ENCODE measurements at places on chromosomes 7 and 10.

DNA sequence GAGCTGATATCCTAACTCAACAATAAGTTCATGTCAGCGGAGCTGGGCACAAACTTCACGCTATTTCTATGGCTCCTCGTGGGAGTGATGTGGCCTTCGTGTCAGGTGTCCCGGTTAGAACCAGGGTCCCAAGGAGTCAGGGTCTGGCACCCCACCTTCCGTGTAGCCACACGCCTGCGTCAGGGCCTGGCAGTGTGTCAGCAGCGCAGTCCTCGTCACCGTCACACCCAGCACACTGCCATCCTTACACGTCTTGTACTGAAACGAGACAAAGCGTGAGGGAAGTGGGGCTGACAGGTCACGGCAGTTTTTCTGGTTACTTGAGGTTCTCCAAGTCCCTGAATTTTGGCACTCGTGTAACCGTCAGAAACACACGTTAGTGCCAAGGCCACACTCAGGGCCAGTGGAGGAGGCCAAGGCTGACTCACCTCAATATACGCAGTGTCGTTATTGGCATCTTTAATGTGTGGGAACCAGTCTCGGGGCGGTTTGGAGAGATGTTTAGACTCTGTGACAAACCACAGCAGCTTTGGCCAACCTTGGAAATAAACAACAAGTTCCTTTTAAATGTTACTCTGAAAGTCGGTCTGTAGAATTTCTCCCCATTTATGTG, 254.7 kb downstream of the ZMYND11 start:
- DNase-seq, result no peak

DNA sequence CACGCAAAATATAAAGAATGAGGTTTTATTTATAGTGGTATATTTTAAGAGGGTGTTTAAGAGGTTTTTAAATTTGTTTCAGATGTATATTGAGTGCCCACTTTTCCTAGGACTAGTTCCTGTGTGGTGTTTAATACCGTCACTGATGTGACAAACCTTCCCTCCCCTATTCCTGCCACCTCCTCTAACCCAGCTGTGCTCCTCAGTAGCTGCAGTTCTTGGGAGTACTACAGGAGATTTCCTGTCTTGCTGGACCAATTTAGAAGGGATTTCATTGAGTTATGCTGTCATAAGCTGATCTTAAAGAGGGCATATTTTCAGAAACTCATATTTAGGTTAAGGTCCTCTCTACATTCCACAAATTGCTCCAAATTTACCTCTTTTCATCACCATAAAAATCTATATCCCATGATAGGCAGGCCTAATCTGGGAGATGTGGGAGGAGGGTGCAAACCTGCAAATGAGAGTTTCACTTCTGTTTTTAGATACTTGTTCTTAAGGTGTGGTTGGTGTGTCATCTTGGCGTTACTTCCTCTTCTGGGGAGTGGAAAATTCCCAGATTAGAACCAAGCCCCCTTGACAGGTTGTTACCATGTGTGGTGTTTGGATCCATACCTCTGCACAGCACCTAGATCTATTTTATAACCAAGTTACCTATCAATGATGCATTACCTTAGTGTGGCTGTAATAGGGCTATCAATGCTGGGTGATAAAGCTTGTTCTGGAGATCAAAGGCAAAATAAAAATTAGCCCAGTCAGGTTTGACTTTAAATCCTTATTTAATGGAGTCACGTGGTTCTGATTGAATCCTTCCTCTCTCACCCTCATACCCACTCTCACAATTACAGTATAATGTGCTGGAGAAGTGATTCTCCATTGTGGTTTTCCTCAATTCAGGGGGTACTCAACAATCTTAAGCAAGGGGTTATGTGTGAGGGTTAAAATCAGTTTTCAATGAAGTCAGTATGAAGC, 141.1 kb downstream of the CDK14 start:
- DNase-seq, result no peak

DNA sequence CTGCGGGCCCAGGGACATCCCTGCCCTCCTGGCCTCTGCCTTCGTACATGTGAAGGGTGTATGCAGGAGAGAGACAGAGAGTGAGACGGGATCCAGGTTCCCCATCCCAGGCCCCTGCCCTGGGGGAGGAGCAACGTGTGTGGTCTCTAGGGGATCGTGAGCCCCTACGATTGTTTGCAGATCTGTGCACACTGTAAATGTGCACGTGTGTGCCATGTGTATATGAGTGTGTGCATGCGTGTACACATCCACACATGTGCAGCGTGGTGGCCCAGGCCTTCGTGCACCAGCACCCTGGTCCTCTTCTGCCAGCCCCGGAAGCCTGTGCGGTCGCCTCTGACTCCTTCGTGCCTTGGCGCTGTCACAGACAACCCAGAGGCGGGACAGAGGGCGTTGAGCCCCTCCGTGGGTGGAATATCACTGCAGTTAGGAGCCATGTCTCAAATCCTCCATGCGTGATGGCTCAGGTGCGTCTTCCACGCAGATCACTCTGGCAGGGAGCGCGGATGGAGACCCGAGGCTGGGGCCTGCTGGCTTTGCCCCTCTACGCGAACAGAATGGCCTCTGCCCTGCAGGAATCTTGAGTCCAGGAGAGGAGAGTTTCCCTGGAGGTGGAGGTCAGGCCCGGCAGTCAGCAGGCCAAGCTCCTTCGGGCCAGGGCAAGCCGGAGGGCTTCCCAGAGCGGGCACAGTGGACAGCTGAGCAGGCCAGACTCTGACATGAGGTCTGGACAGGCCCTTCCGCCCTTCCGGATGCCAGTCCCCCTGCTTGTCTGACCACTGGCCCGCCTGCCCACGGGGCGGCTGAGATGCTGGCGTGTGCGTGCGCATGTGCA, 97.5 kb downstream of the UNCX start:
- no peak for DNase-seq

DNA sequence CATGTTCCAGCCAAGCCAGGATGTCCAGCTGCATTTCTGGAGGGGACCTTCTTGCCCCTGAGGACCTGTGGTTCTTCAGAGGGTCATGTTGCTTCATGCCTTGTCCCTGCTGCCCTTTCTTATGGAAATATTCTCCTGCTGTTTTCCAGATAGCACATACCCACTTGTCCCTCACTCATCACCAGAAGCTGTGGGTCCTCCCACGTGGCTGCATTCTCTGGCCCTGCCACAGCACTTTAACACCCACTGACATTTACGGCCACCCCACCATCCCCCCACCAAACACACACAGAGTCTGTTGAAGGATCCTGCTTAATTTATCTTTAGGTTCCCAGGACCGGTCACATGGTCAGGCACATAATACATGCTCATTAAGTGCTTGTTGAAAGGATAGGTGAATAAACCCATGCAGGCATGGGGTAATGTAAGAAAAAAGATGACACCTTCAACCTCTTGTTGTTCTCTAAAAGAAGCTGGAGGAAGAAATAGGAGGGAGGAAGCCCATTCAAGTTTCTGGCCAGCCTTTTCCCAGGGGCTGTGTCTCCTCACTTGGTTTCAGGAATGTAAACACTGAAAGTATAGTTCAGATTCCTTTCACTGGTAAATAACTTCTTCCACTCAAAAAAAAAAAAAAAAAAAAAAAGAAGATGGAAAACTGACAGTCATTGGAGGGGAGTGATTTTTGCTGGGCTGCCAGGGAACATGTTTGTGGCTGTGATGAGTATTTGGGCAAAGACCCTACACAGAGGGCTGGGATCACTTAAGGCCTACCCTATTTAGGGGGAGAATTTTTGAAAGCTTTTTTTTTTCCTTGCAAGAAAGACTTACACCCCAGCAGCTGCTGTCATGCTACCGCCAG, 19.8 kb upstream of the BMPER start:
- no peak for DNase-seq

DNA sequence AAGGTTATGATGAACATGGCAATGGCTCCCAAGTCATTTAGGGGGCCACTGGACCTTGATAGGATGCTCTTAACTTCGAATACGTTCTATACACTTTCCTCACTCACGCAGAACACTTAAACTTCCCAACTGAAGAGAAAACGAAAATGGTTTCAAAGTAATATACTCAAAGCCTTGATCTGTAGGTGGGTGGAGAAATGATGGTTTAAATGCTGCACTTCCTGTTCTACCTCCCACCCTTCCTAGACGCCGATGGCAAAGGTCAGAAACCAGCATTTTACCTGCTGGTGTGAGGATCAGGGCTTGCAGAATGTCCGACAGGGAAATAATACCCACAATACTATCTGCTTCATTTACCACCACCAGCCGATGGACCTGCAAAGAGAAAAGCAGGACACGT, 40.5 kb upstream of the RHEB start:
- DNase-seq, result no peak

- DNase-seq, result no peak
These were observed 19.1 kb downstream of the TMEM176B start for GRCh38 chr7:150781103-150781502.

DNA sequence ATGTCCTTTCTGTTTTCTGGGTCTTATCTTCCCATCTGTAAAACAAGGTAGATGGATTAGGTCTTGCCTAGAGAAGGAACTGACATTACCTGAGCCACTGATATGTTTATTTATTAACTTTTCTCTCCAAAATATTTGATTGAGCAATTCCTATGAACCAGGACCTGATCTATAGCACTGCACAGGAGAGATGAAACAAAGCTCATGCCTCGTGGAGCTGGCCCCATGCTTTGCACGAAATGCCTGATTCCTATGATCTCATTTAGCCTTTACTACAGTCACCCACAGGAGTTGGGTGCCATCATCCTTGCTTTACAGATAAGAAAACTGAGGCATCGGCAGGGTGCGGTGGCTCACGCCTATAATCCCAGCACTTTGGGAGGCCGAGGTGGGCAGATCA, 48.2 kb upstream of the ZMIZ1 start:
- DNase-seq, result no peak

- DNase-seq, result no peak
These were observed 47.6 kb downstream of the ADCYAP1R1 start for GRCh38 chr7:31099451-31100444.

GRCh38 chr7:66758950-66759628, 18.6 kb downstream of the RABGEF1 start:
- no peak for DNase-seq

GRCh38 chr7:103094102-103094501, 19.2 kb downstream of the ARMC10 start:
- DNase-seq, result no peak

GRCh38 chr7:157900011-157900410, 563.2 kb downstream of the DNAJB6 start:
- no peak for DNase-seq

DNA sequence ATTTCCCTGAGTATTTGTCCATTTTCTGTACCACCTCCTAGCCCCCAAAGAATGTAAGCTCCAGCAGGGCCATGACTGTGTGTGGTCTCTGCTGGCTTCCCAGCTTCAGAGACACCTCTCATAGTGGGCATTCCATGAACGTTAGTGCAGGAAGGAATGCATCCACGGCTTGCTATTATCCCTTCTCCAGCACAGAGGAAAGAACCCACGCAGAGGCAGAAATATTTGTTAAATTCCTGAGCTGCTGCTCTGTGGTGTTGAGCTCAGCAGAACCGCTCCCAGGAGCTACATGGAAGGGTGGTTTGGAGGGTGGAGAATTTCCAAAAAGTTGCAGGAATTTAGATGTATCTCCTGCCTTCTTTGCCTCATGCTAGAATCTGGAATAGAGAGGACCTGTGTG, 275.2 kb downstream of the POU6F2 start:
- no peak for DNase-seq

GRCh38 chr10:77641788-77642397, 4.3 kb upstream of the KCNMA1 start:
- DNase-seq, result no peak

DNA sequence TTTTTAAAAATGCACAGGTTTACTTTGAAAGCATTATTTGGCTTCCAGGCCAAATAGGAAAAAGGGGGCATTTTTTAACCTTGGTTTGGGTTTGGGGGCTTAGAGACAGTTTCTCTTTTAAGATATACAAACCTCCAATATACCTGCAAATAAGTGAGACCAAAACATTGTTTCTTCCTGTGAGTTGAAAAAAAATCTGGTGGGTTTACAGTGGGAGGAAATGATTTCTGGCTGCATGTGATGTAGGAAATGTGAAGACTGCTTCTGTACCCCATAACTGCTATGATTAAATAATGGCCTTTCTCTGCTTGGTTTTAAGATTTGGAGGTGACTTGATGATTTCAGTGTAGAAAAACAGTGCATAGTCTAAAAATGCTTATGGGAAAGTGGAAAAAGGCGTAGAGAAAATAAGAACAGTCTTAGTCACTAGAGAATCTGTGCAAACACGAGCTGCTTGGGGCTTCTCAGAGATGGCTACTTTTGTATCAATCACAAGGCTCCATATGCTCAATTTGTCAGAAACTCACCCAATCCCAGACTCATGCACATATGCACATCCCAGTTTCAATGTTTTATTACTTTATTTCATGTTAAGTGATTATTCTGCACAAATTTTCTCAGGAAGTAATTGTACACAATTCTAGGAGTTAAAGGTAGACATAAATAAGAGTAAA, 22.1 kb upstream of the PRKCQ start:
- DNase-seq, result no peak

GRCh38 chr10:49231086-49231820, 43.1 kb upstream of the TMEM273 start:
- DNase-seq, result no peak

- no peak for DNase-seq
These were observed 28.7 kb downstream of the UPF2 start for GRCh38 chr10:12013926-12014325.

DNA sequence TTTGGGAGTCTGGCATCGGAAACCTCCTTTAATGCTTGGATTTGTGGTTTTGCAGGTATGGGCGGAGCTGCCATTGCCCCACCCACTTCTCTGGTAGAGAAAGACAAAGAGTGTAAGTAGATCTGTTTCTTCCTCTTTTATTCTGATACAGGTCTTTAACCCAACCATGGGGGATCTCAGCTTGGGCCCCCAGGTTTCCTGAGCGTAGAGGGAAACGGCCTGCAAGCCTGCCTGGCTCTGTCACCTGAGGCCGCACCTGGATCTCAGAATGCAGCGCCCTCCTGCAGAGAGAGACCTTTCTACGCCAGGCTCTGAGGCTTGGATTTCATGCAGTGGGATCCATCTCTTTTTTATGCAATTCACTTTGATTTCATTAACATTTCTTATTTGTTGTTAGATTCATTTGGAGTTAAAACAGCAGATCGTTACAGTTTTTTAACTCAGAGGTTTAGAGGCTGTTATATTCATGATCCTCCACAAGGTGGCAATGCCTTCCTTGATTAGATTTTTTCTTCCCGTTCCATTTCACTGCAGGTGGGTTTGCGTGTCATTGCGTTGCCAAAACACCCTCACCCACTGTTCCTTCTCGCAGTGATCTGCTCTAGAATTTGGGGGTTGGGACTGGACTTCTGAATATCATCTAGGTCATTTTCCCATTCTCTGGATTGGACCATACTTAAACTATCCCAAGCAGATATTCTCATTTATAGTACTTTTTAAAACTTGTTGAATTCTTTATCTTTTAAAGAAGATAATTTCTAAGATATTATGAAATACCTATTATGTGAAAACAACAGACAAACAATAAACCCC, 20.0 kb downstream of the RBM17 start:
- DNase-seq, result no peak

- no peak for DNase-seq
These were observed 209.1 kb downstream of the CREB5 start for GRCh38 chr7:28621369-28621841.

GRCh38 chr10:75894761-75895160, 463.3 kb downstream of the LRMDA start:
- DNase-seq, result no peak

DNA sequence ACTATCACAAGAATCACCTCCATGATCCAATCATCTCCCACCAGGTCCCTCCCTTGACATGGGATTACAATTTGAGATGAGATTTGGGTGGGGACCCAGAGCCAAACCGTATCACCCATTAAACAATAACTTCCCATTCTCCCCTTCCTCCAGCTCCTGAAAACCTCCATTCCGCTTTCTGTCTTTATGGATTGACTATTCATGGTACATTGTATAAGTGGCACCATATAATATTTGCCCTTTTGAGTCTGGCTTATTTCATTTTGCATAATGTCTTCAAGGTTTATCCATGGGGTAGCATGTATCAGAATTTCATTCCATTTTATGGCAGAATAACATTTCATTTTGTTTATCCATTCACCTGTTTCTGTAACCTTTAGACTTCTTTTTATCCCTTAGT, 39.2 kb upstream of the GARS1 start:
- no peak for DNase-seq
